ENCODE measurements at places on chromosomes 4 and X.

DNA sequence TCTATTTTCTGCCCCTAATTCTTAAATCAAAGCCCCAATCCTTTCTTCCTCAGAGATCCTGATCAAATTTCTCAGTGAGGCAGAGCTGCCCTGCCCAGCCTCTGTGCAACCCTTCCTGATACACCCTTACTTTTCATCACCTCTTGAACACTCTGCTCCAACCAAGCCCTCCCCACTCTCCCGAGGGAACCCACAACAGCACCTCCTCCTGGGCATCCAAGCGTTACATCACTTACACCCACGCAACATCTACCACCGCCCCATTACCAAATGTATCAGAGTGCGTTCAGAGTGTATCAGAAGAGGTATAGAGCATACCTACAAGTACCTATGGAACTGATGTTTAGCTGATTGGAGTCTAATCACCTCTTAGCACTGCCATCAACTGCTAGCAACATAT lies 186.5 kb downstream of the RAP1GDS1 start:
- DNase-seq = no peak

- no peak for DNase-seq
These were observed 390.0 kb upstream of the GALNT7 start for GRCh38 chr4:172778583-172778982.

GRCh38 chr4:128776794-128777216 lies 32.7 kb upstream of the JADE1 start:
- DNase-seq = peak; percentile 96

DNA sequence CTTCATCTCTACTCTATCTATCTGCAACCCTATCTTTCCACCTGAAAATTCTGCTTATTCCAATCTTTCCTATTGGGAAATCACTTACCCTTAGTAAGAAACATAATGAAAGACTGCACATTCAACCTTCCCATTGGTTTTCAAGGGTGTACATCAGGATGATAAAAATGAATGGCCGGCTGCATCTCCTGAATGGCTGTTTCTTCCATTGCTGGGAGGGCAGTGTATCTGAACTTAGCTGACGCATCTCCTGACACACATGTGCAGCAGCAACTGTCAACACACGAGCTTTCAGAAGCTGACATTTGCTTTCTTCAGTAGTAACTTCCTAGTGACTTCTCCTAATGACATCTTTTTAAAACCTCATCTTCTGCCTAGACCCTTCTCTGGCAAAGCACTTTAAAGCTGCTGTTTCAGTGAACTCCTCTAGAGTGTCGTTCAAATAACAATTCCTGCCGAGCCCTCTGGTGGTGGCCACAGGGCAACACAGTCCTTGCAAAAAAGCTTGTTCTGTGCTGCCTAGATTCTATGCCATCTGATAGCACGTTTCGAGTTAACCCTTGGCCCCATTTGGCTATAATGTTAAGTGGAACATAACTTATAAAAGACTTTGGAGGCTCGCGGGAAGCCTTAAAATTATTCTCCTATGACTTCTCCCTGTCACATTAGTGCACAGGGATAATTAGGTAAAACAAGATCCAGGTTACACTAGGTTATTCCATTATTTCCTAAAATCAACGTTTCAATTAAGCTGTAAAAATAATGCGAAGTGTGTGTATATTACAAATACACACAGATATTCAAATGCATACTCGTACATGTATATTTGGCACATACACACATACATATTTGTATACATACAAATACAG lies 2340.7 kb downstream of the PCDH7 start:
- peak; percentile 50 for DNase-seq

- DNase-seq = no peak
These were observed 92.0 kb downstream of the PJA1 start for GRCh38 chrX:69073241-69073640.

DNA sequence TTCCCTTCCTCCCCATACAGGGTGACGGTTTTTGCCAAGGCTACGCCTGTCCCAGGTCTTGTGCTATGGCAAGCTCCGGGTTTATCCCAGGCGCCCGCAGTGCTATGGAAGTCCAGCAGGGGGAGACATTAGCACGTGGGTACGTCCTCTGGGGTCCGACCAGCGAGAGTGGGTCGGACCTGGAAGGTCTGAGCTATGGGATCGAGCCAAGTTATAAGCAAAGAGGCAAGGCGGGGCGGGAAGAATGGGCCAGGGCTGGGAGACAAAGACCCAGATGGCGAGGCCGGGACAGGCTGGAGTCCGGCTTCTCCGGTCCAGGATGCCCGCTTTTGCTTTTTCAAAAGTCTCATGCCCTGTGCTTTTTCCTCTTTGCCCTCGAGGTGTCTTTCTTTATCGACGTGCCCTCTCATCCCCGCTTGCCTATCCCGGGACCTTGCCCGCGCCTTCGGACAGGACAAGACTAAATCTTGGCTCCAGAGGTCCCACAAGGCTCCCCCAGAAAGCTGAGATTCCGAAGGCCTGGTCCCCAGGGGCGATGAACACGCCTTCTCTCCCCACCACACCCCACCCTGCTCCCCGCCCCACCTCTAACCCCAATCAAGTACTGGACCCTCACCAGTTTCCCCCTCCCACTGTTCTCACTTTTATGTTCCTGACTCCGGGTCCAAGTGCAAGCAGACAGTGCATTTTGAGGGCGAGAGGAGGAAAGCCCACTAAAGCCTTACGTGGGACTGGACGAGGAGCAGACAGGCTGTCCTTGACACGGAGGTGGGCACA lies 785 bp upstream of the EFNB1 start:
- peak; percentile 78 for DNase-seq

DNA sequence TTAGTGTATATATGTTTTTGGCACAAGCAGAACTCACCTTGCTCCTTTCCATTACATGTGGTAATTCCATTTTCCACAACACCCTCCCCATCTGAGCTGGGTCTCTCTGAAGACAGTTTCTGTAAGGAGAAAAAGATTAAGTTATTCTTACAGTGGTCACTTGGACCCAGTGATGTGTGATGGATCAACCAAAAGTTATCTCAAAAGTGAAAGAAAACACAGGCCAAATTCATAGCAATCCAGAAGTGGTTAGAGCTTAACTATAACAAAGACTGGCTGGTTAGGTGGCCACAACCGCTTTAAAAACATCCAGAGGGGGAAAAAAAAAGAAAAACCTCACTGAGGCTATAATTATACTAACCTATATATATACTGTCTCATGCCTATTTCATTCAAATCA lies 123.7 kb downstream of the AFAP1 start:
- no peak for DNase-seq

DNA sequence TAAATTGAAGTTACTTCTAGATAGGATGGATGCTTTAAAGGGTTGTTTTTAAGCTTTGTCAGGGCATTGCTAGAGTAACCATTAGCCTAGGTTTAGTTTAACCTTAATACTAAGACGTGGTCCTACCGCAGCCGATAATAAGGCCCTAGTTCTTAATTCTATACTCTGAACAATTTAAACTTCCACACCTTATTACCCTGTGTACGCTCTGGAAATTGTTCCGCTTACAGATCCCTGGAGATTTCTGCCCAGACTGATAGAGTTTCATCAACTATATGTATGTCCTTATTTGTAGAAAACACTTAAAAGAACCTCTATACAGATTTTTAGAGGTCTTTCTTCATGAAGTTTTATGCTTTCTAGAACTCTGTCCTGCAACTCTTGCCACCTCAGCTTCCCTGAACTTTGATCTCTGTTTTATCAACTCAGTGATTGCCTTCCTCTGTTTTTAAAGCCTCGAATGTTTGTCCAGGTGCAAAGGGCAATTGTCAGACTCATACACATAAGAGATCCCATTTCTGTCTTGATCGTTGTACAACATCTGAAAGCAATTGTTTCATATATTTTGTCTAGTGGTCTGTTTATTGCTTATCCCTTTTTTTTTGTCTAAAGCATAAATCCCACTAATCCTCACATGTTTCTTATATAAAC lies 71.1 kb upstream of the VCX start:
- no peak for DNase-seq

GRCh38 chr4:125484912-125485311 lies 170.2 kb downstream of the FAT4 start:
- no peak for DNase-seq

- no peak for DNase-seq
These were observed 24.4 kb upstream of the RP2 start for GRCh38 chrX:46812445-46812844.

GRCh38 chrX:10242026-10242425 lies 85.3 kb downstream of the CLCN4 start:
- no peak for DNase-seq

DNA sequence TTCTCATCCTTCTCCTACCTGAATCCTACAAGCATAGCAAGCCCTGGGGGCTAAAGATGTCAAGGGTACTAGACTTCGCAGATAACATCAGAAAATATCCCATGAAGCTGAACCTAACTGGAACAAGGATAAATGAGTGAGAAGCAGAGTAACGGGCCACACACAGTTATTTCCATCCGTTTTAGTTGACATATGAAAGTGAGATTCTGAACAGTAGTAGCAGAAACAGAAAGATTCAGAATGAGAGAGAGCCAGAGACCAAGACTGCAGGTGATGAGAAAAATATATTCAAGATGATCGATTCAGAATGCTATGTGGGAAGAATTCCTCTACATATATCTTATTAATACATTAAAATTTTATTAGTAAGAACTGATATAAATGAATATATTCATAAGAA lies 165.1 kb downstream of the TSPAN5 start:
- DNase-seq = no peak

- no peak for DNase-seq
These were observed 577 bp upstream of the PIM2 start for GRCh38 chrX:48919360-48919841.

- DNase-seq = no peak
These were observed 322.0 kb downstream of the STK32B start for GRCh38 chr4:5373327-5373726.

DNA sequence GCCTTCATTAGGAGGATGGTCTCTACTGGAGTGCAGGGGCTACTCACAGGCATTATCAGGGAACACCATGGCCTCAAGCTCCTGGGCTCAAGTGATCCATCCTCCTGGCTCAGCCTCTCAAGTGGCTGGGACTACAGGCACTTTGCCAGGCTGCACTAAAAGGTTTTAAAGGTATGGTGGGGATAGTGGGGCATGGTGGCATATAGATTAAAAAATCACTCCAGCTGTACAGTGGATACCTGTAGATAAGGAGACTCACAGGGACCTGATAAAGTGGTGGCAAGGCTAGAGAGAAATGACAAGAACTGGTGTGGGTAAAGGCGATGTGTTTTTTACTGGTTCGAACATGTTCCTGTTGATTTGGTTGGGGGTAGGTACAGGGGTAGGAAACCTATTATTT lies 5.9 kb downstream of the ZAR1 start:
- no peak for DNase-seq

DNA sequence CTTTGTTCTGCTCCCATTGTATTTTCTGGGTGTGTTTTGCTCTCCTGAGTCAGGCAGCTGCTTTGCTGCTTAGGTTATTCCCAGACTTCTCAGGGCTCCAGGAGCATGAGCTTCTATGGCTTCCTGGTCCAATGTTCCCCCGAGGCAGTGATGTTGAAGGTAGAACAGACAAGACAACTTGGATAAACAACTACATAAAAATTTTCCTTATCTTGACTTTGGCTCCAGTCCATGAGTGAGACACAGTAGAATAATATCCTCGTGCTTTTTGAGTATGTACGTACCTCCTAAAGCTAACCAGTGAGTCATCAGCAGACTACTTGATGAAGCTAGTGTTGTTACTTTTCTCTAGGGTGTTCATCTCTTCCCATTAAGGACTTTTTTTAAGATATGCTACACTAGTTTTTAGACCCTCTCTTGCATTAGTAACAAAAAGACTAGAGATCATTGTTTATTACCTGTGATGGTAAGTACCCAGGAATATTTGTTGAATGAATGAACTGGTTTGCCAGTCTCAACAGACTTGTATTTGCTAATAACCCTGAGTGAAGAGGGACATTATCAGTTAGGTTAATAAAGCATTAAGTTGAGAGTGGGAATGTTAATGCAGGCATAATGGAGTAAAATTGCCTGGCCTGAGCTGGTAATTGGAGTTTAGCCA lies 131.9 kb downstream of the FHIP1A start:
- DNase-seq = peak; percentile 92

GRCh38 chr4:187732524-187732923 lies 263.0 kb upstream of the ZFP42 start:
- no peak for DNase-seq

DNA sequence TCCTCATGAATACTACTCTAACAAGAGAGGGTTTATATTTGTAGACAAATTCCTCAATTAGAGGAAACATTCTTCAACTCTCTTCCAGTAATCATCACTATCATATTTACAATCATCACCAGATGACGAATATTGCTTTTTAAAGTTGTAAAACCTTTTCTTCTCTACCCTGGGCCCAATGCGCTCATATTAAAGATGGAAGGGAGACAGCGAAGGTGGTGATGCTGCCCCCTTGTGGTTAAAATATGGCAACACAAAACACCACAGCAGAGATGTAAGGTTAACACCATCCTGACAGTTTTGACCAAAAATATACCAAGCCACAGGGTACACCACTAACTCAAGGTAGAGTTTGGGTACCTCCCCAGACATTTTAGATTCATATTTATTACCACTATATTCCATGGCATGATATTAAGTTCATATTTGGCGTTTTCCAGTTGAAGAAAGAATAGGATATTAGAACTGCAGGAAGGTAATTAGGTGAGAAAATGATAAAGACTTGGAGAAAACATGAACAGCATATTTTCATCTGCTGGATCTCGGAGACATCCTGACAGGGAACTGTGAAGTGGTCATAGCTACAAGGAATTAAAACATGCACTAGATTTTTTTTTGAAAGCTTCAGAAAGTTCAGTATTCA lies 72.8 kb downstream of the SLC9A7 start:
- DNase-seq = peak; percentile 38

GRCh38 chrX:41047878-41048534 lies 37.2 kb upstream of the USP9X start:
- DNase-seq = no peak

DNA sequence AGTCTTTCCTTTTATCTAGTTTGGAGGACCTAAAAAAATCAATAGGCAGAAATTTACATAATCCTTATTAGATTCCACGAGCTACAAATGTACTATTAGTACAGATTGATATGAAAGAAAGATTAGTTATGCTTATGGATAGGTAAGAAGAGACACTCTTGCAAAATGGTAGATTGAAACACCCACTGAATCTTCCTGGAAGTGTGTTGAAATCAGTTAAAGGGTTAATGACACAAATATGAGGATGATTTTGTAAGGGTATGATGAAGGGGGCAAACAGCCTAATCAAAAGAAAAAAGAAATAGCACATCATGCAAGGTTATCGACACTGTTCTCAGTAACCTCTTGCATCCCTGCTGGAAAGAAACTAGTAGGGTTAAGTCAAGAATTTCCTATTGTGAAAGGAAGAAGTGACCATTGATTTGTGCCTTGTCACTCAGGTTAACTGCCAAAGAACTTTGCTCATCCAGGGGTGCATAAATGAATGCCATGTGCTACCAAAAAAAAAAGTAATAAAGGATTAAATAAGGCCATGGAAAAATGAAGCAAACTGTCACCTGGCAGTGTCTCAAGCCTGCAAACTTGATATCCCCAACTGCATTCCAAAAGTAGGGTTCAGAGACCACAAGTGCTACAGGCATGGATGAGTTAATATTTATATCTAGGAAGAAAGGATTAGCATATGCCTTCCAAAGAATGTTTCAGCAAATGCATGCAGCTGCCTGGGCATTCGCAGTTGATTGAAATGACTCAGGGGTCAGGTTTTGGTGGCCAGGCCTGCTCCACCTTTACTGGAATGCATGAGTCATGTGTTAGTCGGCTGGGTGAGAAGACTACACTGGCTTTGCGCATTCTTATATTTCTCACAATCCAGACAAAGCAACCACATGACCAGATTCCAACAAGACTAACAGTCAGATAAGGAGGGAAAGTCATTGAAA lies 78.3 kb upstream of the ATXN3L start:
- peak; percentile 98 for DNase-seq

- DNase-seq = no peak
These were observed 725 bp downstream of the FAM120C start for GRCh38 chrX:54182194-54182863.
